SK-N-DZ (cell line): ENCODE measurements at places on chromosomes 4 and X.

DNA sequence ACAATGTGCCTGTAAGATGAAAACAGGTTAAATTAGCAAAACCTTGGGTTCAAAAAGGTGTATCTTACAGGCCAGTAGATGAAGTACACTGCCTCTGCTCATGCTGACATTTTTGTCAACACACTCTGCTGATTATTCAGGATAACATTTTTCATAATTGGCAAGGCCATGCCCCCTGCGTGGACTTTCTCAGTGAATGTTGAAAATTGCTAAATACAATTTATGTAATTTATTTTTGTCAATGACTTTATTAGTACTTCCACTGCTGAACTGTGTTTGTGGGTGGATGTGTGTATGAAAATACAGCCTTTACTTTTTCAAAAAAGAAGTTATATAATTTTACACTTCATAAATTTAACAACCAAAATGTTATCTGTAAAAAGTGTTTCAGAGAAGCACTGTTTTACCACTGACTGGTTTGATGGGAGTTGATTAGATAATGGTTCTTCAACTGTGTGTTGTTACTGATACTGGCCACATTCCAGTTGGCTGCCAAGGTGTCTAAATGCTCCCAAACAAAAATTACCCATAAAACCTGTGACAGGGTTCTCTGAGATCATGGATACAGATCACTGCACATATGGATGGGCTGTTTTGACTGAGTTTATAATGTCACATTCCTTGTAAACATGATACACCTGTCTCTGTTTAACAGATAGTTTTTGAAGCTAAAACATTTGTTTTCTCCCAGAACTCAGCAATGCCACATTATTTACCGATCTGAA is 151.9 kb upstream of the SLC7A11 start:
- DNase-seq: no peak

GRCh38 chr4:121789455-121789854 is 11.7 kb upstream of the EXOSC9 start:
- DNase-seq: no peak

GRCh38 chrX:15242899-15243555 is 26.9 kb downstream of the ASB9 start:
- peak; percentile 25 for DNase-seq

DNA sequence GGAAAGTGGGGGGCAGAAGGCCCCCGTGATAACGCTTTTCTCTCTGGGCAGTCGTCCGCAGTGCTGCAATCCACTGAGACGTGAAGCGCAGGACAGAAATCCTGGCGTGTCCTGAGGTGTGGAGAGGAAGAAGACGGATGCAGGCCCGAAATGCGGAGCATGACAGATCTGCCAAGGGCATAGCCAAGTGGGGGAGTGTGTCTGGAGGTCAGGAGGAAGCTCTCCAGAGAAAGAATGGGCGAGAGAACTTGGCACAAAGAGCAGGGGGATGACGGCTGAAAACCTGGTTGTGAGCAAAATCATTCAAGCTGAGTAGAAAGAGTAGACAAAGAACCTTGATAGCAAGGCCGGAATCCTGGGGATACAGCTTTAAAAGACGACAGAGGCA is 23.7 kb upstream of the HELT start:
- DNase-seq: no peak

DNA sequence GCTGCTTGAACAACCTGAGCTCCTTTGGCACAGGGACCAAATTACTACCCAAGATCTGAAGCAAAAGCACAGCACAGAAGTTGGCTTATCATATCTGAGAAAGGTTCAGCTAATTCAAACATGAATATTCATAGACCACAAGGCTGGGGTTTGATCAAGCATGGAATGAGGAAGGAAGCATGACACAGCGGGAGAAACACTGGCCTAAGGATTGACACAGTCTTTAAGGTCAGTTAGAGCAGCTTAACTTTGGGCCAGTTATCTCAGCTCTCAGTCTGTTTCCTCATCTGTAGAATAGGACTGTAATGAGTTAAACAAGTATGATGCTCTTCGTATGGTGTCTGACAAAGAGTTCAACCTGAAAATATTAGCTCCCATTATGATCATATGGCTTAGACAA is 88.5 kb upstream of the CBR4 start:
- DNase-seq: no peak

DNA sequence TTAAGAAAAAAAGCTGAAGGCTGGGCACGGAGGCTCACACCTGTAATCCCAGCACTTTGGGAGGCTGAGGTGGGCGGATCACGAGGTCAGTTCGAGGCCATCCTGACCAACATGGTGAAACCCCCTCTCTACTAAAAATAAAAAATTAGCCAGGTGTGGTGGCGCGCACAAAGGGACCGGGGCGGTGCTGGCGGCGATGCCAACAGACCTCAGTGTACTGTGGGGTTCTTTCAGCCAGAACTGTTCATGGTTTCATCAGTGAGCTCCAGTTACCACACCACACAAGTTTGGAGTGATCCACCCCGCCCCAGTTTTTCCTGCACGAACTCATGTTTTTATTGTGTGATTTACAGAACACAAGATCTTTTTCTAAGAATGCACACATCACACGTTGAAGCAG is 21.2 kb upstream of the IRAK1 start:
- DNase-seq: no peak

DNA sequence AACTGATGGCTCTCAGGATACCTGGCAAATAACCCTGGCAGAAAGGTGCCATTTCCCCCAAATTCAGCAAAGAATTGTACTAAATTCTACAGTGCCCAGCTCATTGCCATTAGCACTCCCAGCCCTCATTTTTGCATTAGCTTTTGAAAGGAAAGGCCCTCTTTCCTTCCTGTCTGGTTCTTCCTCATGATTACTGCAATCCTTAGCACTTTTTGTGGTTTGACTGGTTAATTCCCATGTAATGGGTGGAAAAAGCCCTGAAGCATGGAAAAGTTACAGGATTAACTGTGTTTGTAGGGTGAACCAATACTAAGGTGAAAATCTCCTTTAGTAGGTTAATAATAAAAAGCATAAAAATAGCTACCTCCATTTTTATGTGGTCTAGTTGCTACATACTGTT is 139.5 kb downstream of the NPNT start:
- DNase-seq: no peak

DNA sequence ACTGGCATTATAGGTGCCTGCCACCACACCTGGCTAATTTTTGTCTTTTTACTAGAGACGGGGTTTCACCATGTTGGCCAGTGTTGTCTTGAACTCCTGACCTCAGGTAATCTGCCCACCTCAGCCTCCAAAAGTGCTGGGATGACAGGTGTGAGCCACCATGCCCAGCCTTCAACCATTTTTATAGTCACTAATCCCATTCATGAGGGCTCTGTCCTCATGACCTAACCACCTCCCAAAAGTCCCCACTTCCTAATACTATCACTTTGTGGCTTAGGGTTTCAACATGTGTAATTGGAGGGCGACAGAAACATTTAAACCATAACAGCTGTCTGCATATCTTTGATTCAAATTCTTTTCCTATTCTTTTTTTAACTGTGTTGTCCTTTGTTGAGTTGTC is 229.6 kb upstream of the AGA start:
- no peak for DNase-seq

DNA sequence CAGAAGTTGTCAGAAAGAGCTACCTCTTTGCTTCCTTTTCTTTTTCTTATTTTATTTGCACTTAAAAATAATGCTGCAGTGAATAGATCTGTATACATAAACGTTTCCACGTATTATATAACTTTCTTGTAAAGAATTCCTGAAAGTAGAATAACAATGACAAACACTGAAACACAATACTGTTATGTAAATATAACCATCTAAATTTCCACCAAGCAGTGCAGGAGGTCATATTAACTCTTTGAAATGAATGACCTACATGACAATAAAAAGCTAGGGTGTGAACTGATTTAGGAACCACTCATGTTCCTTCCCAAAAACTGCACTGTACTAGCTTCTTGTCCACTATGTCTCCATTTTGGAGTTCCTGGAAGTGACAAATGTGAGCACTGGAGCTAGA is 85.8 kb downstream of the COX18 start:
- no peak for DNase-seq

DNA sequence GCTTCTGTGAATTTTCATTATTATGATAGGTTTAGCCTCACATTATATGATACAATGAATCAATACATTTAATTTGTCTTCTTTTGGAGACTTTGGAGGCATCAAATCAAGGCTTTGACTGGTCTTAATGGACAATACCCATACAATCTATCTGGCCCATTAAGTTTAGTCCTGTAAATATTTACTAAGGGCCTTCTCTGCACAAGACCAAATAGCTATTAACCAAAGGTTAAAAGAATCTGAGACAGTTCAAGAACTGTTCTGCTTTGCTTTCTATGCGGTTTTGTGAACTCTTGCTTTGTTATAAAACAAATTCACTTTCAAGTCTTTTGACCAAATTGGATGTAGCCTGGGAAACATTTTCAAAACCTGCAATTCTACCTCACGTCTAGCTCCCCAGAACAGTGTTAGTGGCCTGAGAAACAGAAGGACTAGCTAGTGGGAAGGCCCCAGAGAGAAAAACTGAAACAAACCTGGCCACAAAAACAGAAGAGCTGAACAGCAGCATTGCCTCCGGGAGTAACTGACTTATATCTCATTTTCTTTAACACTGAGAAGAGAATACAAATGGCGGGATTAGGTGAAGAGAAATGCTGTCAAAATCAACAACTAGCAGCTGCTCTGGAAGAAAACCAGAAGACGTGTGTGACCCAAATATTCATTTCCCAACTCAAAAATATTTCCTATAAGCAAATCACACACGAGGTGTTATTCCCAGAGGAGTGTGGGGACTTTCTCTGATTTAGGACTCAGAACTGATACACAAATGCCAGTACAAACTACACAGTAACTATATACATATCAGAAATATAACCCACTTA is 548 bp downstream of the TLR1 start:
- no peak for DNase-seq

DNA sequence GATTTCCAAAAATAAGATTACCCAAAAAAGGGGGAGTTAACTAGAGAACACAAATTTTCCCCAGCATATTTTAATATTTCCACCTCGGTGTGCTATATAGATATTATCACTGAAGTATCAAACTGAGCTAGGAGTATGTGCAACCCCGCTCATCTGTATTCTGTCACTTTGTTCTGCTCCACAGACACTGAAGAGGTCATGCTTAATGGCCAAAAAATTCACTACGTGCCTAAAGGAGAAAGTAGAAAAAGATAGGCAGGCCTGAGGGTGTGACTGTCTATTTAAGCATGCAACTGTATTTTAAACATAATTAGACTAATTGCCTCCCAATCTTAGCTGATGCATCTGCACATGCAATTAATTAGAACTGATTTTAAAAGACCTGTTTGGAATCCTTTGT is 24.5 kb downstream of the SH3RF1 start:
- no peak for DNase-seq

- no peak for DNase-seq
Measured at GRCh38 chr4:137451172-137451825, 81.0 kb downstream of the PCDH18 start.

- DNase-seq: no peak
Measured at GRCh38 chrX:11210415-11210801, 82.8 kb upstream of the AMELX start.

GRCh38 chr4:34893382-34893781 is 1350.9 kb downstream of the ARAP2 start:
- DNase-seq: no peak

GRCh38 chr4:40842725-40843423 is 93.1 kb downstream of the NSUN7 start:
- no peak for DNase-seq

DNA sequence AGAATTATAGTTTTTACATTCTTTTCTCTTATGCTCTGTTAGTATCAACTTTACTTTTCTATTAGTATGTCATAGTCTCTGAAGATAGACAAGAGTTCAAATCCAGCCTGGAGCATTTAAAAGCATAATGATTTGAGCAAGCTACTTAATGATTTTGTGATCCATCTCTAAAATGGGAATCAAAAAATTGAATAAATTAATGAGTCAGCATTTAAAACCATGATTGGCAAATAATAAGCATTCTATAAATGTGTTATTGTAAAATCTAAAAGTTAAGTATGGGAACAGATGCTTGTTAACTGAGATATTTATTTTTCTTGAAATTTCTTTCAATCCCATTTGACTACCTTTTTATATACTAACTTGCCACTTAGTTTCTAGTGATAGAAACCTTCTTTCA is 391.6 kb downstream of the PCDH7 start:
- DNase-seq: no peak

DNA sequence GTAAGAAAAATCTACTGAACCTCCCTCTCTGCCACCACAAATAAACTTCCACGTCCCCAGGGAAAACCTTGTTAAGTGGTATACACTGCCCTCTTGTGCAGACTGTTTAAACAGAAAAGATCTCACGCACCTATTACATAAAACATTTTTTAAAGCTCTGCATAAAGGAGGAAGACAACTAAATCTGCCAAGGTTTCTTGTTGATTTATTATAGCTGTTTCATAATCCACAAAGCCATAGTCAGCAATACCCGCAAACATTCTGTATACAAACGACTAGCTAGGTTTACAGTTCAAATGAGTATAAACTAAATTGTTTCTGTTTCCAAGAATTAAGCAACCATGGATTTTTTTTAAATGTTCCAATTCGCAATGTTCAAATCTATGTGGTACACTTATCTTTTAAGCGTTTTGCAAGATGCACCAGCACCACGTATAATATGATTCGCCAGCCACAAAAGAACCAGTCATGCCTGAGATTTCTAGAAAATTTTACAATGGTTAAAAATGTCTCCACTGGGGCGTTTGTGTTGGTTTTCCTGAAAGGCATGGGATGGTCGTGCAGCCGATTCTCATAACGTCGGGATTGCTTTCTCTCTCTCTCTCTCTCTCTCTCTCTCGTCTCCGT is 164.6 kb downstream of the PRKX start:
- peak; percentile 33 for DNase-seq

DNA sequence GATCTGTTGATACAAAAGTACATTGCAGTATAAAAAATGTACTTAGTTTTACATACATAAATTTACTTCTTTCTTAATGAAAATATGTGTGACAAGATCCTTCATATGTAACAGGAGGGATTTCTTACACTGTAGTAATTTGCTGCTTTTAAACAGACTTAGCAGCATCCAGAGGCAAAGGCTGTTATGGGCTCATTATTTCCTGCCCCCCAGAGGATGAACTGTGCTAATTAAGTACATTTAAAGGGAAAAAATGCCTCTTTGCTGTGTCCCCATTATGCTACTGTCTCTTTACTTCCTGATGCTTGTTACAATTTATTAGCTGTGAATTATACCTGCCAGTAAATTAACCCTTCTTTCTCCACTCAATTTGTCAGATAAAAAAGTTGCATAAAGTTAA is 47.1 kb downstream of the NDST3 start:
- no peak for DNase-seq
